ENCODE measurements at places on chromosomes 6 and 20.

- DNase-seq = no peak
These were observed 137.4 kb downstream of the IPCEF1 start for GRCh38 chr6:154219250-154219649.

- DNase-seq = no peak
These were observed 4.1 kb downstream of the AARS2 start for GRCh38 chr6:44309092-44309491.

DNA sequence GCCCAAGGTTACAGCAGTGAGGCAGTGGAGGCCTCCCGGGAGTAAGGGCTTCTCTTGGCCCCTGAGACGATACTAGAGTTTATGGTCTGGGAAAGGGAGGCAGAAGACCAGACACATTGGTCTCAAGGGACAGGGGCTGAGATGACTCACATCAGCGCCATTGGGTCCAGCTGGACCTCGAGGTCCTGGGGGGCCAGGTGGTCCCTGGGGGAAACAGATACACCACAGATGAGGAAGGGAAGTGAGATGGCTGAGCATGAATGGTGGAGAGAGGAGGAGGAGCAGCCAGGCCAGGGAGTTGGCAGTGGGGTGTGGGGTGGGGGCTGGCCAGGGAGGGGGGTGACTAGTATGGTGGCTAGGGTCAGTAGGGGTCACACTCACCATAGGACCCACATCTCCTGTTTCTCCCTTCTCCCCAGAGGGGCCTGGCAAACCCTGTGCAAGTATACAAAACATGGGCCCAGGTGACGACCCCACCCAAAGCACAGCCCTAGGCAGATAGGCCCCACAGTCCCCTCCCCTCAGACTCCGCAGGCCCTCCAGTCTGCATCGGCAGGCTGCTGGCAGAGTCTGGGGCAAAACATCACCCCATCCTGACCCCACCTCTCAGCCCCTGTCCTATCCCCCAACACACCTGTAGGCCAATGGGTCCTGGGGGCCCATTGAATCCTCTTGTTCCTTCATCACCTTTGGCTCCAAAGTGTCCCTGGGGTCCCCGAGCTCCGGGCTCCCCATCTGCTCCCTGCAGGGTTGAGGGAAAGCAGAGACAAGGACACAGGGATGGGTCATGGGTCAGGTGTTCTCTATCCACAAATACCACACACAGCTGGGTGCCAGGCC, 21.9 kb downstream of the COL11A2 start:
- no peak for DNase-seq

DNA sequence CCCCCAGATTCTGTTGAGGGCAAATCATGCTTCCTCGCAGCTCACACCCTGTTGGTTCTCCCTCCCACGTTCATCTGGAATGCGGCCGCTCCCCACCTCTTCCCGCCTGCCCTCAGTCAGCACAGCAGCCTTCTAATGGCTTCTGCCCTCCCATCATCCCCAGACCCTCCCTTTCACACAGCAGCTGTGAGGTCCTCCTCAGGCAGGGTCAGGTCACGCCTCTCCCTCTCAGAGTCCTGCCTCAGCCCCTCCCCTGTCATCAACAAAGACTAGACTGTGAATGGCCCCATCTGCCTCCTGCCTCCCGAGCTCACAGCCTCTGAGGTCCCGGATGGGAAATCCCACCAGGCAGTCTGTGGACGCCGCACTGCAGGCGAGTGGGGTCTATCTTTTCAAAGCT, 7.9 kb upstream of the BHLHE23 start:
- no peak for DNase-seq

DNA sequence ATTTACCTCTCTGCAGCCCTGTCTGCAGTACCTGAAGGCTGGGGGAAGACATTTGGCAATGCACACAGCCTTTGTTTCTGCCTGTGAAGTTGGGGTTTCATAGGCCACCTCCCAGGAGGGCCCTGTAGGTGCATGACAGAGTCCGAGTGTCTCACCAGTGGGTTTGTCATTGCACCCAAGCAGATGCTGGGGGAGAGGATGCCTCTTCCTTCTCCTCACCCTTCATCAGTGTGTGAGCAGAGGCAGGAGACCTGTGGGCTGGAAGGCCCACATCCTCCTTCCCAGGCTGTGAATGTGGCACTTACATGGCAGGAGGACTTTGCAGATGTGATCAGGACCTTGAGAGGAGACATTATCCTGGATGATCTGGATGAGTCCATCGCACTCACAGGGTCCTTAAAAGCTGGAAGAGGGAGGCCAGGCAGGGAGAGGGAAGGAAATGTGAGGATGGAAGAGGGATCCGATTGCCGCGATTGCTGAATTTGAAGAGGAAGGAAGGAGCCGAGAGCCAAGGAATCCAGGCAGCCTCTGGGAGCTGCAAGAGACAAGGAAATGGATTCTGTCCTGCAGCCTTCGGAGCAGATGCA, 30.4 kb downstream of the SYNJ2 start:
- DNase-seq = no peak

DNA sequence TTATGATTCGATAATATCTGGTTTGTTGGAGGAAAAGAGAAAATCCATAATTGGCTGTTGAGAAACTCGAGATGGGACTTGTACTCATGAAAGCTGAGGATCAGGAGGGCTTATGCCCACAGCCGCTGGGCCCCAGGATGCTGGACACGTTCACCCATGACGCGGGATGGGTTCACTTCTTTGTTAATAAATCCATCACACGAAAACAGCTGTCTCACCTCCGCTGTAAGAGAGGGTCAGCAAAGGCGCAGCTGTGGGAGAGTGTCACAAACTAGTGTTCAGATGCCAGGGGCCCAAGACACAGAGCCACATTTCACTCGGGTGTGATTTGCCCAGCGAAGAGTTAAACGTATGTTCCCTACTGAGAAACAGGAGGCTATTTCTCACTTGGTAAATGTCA, 315.1 kb downstream of the THBS2 start:
- no peak for DNase-seq

DNA sequence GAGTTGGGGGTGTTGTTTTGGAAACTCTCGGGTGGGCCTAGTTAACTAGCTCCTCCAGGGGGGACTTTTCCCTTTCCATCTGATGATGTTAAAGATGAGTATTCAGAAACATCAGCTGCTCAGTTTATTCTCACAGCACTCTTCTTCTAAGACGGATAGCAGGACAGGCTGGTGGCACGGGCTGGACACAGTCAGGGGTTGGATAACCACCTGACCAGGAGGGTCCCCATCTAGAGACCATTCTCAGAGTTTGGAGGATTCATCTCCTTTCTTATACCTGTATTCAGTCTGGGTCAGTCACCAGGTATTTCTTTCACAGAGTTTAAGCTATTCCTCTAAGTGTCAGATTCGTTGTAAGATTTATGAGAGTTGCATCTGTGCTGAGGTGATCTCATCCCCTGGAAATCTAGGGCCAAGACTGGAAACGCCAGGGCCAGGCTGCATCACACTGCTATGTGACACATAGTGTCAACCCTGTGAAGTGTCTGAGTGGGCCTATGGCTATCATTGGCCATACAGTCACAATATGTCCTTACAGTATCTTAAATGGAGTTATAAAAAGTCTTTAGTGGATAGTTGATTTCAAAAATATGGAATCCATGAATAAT, 111.7 kb downstream of the FAM50B start:
- no peak for DNase-seq

- DNase-seq = no peak
These were observed 70.5 kb downstream of the GPR63 start for GRCh38 chr6:96766769-96767168.

- DNase-seq = no peak
These were observed 31.6 kb downstream of the PSMG4 start for GRCh38 chr6:3290149-3290930.

DNA sequence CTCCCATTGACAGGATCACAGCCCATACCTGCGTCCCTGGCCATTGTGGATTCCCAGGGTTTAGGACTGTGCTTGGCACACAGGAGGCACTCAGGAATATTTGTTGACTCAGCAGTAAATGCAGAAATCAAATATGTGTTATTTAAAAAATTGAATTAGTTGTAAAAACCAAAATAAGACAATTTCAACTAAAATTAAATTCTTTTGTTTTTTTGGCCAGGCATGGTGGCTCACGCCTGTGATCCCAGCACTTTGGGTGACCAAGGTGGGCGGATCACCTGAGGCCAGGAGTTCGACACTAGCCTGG, 85.3 kb downstream of the ZDHHC14 start:
- DNase-seq = no peak

DNA sequence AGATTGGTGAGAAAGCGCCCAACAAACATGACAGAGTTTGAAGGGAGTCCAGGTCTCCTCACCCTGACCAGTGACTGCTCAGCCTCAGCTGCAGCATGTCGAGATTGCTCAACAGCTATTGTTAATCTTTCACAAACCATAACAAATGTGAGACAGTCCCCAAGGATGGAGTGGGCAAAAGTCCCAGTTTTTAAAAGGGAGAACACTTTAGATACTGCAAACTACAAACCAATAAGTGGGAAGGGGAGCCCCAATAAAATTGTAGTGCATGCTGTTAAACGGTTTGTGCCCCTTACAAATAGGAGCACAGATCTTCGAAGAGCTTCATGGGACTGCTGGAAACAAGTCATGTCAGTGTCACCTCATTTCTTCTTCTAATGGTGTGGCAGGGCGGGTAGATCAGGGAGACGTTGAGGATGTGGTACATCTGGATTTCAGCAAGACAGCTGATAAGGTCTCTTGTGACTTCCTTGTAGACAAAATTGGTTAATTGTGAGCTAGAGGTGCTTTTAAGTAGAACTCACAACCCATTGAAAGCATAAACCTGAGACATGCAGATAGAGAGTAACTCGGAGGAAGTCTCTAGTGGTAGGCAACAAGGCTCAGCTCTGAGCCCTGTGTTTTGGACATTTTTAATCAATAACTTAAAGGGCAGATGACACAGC, 134.0 kb upstream of the ARMC2 start:
- no peak for DNase-seq

DNA sequence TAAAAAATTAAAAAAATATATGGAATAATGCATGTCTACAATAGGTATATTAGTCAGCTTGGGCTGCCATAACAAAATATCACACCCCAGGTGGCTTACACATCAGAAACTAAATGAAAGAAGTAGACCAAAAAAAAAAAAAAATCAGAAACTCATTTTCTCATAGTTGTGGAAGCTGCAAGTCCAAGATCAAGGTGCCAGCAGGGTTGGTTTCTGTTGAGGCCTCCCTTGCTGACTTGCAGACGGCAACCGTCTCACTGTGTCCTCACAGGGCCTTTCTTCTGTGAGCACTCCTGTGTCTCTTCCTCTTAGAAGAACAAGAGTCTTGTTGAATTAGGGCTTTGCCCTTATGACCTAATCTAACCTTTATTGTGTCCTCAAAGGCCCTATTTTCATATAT, 11.4 kb upstream of the GDAP1L1 start:
- DNase-seq = no peak

DNA sequence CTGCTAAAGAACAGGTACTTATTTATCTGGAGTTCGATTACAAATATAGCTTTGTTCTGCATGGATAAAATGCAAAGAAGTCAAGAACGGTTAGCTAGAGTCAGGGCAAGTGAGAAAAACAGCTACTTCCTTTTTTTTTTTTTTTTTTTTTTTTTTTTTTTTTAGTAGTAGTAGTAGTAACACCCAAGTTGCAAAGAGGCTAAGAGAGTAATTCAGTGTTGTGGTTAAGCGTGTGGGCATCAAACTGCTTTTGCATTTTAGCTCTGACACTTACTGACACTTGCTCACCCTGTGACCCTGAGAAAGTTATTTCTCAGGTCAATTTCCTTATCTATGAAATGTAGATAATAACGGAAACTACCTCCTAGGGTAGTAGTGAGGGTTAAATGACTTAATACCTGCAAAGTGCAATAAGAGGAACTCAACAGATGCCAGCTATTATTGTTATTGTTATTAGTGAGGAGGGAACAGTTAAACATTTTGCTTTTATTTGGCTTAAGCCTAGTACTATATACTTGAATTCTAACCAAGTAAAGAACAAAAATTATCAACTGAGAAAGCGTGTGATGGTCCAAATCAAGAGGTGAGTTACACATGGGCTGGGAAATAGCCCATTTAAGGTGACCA, 86.7 kb upstream of the BACH2 start:
- no peak for DNase-seq

DNA sequence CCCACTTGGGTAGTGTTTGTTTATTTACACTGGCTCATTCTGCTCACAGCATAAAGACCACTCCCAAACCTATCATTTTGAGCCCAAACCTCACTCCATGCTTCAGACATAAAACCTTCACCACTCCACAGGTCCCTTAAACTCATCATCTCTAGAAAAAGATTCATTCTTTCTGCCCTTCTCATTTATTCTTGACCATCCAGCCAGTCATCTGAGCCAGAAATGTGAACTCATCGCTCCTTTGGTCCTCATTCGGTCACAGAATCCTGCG, 12.4 kb downstream of the TPMT start:
- DNase-seq = no peak

Data from stimulated activated CD8-positive, alpha-beta memory T cell treated with anti-CD3 and anti-CD28 coated beads, Interleukin-15, amount 100 ng/mL, for 1 hour (primary cell).